NCI-H526 treated with DMSO at 0.1 percent for 48 hours (cell line): ENCODE measurements at places on chromosomes 2 and 18.

- DNase-seq, result no peak
Observed at GRCh38 chr2:128354726-128355470, 36.2 kb upstream of the HS6ST1 start.

DNA sequence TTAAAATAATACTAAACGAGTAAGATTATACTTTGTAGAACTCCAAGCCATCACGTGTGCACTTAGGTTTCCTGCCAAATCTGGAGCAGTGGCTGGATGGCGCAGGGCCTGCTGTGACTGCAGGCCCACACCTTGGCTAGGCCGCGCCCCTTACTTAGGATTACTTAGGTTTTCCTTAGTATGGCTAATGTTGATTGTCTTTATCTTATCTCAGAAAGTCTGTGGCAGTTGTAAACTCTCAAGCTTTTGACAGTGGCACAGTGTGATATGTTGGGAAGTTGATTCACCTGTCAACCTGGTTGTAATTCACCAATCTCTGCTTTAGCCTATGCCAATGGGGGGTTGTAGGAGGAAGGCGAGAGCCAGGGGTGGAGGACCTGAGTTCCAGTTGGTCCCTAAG is 208.4 kb downstream of the ZNF407 start:
- DNase-seq, result no peak

- DNase-seq, result no peak
Observed at GRCh38 chr18:29862824-29863223, 1179.7 kb downstream of the DSC3 start.

GRCh38 chr2:70823249-70823648 is 2.9 kb upstream of the CLEC4F start:
- no peak for DNase-seq

DNA sequence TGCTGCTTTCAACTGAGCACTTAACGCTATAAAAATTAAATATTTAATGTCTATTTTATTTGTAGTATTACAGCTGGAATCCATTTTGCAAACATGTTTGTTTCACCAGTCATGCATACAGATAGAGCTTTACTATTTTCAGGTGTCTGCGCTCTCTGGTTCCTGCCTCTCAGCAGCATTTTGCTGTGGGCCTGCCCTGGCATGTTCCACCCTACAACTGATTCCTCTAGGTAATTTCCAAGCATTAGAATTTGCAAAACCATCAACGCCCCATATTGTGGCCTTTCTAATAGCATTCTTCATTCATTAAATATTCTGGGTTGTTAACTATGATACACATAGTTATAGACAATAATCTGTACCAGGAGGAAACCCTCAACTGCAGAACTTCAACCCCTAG is 266.4 kb upstream of the DLGAP1 start:
- DNase-seq, result peak; percentile 13

DNA sequence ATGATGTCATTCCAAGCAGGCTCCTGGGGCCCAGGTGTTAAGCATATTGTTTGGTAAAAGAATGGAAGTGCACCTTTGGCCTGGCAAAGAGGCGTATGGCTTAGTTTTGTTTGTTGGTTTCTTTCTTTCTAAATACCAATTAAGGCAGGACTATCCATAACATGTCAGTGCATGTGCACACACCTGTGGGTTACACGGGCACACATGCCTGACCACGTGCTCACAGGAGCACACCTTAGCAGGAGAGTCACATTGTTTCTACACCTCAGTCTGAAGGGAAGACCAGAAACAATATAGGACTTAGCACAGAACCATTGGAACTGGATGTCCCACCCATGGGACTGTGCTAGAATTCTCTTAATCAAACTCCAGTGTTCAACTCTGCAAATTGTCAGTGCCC is 127.8 kb downstream of the FBXO15 start:
- DNase-seq, result no peak

GRCh38 chr2:168525020-168525419 is 68.9 kb downstream of the CERS6 start:
- DNase-seq, result no peak

DNA sequence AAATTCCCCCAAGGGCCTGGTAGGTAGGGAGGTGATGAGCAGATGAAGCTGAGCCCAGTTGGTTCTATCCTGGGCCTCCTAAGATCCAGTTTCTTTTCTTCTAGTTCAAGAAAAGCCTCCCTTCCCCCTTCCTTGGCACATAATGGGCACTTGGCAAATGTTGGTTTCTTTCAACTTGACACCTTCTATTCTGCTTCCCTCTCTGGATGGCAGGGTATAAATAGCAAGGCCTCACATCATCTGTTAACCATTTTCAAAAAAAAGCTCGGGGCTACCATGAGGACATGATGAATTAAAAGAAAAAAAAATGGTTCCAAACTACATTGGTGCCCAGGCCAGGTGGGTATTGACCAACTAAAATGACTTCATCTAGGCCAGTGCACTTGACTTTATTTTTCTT is 29.9 kb downstream of the CTAGE1 start:
- DNase-seq, result no peak

- DNase-seq, result no peak
Observed at GRCh38 chr2:192288295-192288694, 93.6 kb upstream of the TMEFF2 start.

DNA sequence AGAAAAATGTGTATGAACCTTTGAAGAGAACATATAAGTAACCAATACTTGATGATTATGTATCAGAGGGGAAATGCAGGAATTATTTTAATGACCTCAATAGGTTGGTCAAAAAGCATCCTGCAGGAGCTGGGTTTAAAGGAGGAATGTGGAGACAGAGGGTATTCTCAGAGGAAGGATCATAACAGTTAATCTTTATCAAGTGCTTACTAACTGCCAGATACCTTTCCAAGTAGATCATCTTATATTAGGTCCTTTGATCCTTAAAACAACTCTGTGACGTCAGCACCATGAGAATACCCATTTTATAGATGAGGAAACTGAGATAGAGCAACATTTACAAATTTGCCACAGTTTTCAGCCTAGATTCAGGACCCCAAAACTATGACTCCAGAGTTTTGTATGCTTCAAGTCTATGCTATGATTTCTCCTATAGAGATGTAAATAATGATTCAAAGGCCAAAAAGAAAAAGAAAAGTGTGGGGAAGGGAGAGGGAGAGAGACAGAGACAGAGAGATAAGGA is 3.0 kb downstream of the RFTN2 start:
- no peak for DNase-seq

DNA sequence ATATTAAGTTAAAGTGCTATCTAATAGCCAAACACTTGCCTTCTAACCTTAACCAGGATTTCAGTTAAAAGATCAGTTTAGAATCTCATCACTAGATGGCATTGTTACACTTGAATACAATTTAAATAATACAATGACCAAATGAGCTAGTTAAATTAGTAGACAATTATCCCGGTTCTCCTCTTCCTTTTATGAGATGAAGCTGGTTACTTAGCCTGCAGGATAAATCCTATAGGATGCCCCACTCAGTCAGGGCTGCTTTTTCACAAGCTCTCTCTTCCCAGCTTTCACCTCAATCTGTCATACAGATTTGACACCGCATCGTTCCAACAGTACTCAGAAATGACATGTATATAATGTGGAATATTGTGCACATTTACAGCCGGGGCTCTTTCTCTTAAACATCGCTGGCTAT is 678.8 kb downstream of the KCNJ3 start:
- peak; percentile 31 for DNase-seq

GRCh38 chr2:239822146-239822831 is 202.9 kb downstream of the NDUFA10 start:
- DNase-seq, result no peak

DNA sequence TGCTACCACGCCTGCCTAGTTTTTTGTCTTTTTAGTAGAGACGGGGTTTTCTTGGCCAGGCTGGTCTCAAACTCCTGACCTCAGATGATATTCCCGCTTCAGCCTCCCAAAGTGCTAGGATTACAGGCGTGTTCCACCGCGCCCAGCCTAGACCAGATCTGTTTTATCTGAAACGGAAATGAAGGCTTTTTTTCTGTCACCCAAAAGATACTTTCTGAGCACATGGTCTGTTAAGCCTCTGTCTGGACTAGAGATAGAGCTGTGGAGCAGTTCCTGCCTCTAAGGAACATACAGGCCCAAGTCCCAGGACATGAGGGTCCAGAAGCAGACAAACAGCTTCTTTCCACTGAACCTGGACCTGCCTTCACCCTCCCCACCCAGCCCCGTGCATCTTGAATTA is 43.6 kb upstream of the PTMA start:
- no peak for DNase-seq

DNA sequence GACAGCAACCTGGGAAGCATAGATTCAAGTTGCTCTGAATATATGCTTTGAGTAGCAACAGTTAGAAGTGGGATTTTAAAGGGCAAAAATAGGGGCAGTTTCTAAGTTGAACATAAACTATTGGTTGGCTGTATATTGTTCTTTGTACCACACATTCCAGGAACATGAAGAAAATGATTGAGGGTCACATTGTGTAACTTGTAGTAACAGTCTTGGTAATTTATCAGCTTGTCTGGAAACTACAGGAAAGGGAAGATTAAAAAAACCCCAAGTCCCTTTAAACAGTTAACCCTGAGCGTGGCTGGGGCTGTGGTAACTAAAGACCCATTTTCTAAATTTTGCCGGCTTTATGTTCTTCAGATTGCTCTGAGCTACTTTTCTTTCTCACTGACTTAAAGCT is 7.4 kb downstream of the PLEKHB2 start:
- DNase-seq, result no peak

DNA sequence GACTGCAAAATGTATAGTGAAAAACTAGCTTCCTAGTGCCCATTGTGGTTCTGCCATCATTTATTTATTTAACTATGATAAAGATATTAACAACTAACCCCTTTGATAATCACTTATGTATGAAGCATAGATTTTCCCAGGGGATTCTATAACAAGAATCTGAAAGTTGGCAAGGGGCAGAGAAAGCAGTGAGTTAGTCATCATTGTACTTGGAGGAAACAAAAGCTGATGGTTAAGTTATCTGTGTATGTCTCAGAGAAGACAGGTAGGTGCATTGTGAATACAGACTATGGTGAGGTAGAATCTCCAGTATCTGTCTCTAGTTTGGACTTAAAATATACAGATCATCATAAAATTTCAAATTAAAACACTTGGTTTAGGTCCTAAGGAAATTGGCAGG is 2159.1 kb upstream of the CELF4 start:
- DNase-seq, result no peak

GRCh38 chr18:38290229-38290628 is 724.6 kb upstream of the CELF4 start:
- no peak for DNase-seq
